H7 (cell line): ENCODE measurements at places on chromosomes 4 and X. TPM values are rescaled to one million over a fixed set of nuclear protein-coding genes. Genes with fewer than 3 reads are reported as not detected.

The COL4A6 gene
- 23.7 and 26.8 TPM in 2 replicates for total RNA-seq

The FHDC1 gene
- total RNA-seq: 4.6 and 4.9 TPM in 2 replicates

DNA sequence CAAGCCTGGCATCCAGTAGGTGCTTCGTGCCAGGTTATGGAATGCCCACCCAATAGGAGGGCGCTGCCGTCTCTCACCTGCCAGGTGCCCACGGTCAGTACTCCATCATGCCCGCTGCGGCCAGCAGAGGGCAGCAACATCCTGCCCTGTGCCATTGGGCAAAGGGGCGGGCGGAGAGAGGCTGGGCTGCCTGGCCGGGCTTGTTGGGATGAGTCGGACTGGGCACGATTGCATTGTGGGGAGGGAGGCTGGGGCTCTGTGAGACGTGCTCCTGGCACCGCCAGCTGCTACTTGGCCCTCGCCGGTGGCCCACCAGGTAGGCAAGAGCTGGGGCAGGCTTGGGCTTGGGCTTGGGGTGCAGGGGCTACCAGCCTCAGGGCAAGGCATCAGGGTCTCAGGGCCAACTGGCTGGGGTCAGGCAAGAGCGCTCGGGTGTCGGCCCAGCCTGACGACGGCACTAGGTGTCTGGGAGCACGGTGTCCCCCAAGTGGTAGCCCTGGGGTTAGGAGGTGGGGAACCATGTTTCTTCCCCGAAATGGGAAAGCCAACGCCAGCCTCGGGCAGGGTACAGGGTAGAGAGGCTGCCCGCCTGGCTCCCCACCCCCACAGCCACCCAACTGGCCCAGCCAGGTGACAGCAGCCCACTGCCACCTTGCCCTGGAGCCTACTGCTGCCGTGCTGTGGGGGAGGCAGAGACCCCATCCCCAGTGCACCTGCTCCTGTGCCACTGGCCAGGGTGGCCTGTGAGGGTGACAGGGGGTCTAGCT lies at the start of gene PLXNB3:
TSS of gene PLXNB3 (plus strand) at position 261 of the 767 bp plus-strand sequence. CDS start 1,287 bp downstream, outside the sequence.
- DNase-seq: peak; percentile 94

DNA sequence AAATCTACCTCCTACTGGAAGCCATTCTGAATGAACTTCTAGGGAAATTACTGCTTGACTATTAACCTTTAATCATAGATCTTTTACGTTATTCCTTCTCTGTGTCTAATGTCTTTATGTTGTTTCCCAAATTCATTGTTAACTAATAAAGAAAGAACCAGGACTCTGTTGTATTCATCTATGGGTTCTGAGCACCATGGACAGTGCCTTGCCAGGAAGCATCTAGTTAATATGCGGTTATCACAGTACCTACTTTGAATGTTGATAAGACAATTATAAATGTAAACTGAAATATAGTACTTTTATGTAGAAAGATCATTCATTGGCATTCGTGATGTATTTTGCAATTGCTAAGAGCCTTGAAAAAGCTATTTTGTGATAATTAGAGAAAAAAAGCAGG lies 23.8 kb downstream of the NWD2 start:
- DNase-seq: no peak

The PPID gene
- 31.1 and 37.2 TPM in 2 replicates for total RNA-seq

The ITM2A gene
- 25.4 and 27.2 TPM in 2 replicates for total RNA-seq
